ENCODE measurements at places on chromosomes 16 and 17.

DNA sequence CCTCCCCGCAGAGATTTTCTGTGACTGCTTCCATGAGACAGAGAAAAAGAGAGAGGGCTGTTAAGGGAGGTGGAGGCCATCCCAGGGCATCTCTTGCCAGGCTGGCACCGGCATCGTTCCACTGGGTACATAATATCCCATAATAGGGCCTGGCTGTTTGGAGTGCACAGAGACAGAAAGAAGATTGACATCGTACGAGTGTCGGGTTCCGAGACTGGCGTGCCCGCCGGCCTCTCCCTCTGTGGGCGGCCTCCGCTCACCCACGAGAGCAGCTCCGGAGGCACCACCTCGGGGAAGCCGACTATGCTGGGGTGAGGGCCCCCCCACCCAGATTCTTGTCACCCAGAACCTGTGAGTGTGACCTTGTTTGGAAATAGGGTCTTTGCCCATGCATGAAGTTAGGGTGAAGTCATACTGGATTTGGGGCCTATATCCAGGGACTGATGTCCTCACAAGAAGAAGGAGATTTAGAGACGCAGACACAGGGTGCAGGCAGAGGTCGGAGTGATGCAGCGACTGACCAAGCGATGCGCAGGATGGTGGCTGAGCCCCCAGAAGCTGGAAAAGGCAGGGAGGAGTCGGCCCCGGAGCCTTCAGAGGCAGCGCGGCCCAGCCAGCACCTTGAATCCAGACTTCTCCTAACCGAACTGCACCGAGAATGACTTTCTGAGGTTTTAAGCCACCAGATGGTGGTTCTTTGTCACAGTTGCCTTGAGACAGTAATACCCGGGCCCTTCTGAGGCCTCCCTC, 101.8 kb upstream of the CIBAR2 start:
- DNase-seq: no peak

- no peak for DNase-seq
These were observed 10.5 kb downstream of the YPEL2 start for GRCh38 chr17:59341922-59342321.

DNA sequence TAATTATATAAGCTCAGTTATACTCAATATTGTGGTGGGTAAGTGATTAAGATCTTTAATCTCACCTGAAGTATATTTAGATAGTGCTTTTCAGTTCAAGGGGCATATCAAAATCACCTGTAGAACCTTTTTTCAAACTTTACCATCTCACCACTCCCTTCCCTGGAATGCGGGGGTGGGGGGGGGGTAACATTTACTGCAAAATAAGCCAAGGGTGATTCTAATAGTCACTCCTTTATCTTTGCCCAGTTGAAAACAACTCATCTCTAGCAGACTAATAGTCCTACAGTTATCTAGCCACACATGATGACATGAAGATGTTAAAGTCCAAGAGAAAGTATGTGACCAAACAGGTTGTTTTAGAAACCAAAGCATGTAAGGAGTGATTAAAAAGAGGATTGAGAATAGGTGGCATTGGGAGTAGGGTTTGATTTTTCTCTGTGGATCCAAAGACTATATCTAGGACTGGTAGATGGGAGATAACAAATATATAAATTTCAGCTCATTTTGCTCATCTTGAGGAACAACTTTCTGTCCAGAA, 21.5 kb downstream of the LPCAT2 start:
- DNase-seq: no peak

DNA sequence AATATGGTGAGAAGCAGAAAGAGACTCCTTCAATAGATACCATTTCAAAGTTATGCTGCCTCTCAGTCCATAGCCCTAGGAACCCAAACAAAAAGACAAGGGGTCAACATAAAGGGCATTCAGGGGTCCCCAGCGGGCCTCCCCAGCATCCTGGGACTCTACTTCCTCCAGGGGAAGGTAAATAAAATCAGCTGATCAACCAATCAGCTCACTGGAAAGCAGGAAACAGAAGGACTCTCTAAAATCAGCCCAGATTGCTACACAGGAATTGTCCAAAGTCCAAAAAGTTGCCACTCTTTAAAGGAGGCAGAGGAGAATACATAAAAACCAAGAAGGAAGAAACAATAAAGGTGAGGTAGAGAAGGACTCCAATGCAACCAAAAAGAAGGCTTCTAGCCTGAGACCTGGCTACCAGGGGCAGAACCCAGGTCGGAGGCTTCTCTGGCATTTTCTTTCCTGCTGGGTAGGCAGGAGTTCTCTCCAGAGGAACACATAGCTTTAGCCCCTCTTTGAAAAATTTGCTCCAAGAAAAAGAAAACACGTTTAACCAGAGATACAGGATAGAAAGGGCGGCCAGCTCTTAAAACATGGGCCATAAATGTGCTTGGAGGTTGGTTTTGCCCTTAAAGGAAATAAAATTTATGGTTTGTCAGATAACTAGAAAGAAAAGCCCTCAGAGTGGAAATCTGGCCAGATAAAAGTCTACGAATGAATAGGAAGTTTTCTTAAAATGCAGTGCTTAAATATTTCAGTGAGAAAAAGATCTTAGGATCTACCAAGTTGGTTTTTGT, 404.6 kb downstream of the SOX9 start:
- DNase-seq: no peak

DNA sequence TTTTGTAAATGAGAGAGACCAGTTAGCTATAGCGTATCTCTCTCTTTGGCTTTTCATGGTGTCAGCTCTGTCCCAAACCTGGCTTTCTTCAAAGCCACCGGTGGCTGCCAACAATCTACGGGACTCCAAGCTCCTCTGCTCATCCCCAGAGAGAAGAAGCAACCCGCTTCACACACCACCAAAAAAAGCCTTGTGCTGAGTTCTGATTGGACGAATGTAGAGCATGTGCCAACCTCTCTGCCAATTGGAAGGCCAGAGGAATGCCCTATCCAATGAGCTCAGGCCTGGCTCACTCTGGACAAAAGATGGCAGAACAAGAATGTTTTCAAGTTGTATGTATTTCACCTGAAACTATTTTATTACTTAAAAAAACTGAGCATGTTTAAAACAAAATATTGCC, 202.4 kb downstream of the C16orf95 start:
- DNase-seq: no peak

GRCh38 chr17:45395569-45396415, 36.9 kb downstream of the ARHGAP27 start:
- DNase-seq: no peak

DNA sequence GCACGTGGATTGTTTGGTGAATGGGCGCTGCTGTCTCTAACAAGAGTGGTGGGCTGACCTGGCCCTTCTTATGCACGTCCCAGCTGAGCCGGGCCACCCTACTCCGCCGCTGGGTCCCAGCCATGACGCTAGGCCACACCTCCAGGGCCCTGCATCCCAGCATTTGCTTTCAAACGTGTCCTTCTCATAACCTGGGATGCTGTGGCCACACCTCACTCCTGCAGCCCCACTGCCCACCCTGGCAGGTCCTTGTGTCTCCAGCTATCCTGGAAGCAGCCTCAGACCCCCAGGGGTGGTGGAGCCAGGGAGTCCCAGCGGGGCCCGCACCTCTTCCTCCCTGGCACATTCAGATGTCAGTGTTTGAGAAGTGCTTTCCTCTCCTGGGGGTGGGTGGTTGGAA, 168.6 kb downstream of the IRF8 start:
- no peak for DNase-seq

GRCh38 chr16:28494121-28494851, at the start of gene APOBR:
Gene APOBR (plus strand): TSS chr16:28494643. CDS start chr16:28494682, 39 bp downstream.
- peak; percentile 95 for DNase-seq

- DNase-seq: no peak
These were observed 39.6 kb upstream of the RHOT1 start for GRCh38 chr17:32102646-32103186.

- DNase-seq: no peak
These were observed 268.8 kb downstream of the SEC14L1 start for GRCh38 chr17:77409282-77410161.

DNA sequence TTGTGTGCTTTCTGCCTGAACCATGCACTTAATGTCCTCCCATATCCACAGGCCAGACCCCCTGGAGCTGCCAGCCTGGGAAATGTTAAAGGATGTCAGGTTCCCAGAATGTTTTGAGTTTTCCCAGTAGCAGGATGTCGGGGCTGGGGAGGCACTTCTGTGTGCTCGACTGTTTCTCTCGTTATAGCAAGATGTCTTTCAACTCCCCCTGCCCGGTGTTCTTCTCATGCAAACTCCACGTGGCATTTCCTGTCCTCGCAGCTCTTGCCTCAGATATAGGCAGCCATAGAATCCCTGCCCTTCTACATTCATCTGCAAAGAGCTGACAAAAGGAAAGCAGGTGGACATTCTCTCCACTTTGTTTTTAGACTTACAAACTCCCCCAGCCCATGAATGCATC, 457.2 kb upstream of the CDH11 start:
- no peak for DNase-seq

GRCh38 chr16:58970775-58971174, 236.7 kb upstream of the GOT2 start:
- DNase-seq: peak; percentile 28

- DNase-seq: peak; percentile 21
These were observed 994 bp downstream of the PITPNA start for GRCh38 chr17:1561420-1562175.

GRCh38 chr16:85931596-85932402, 32.8 kb downstream of the IRF8 start:
- no peak for DNase-seq

Data from OCI-M1 (cell line).